COLO829 (cell line): ENCODE measurements at places on chromosomes 4 and X.

DNA sequence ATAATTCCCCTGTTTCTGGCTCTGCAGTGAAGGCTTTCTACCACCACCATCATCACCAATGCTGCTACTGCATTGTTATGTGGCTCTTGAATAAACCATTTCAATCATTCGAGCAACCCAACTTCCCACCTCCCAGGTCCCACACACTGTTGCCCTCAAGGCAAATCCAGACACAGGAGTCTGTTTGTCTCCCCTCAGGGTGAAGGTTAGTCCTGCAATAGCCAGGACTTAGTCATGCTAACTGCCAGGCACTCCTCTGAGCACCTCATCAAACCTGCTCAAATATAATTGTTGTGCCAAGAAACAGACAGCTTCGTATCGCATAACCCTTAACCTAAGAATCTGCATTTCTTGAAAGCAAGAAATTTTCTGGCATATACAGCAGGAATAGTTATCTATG is 213.2 kb downstream of the KDR start:
- DNase-seq, result no peak

DNA sequence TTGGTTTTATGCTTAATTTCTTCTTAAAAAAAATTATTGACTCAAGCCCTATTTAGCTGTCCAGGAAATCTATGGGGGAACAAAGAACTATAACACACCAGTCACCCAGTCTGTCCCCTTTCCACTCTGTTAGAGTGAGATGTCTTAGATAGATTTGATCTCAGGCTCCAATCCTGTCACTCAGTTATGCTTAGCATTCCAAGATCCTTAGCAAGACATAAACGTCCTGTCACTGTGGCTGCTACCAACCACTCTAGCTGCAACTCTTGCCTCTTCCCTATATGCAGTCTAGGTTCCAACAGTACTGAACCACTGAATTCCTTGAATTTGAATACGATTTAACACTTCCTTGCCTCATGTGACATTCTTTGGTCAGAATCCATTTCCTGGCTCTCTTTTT is 241.9 kb upstream of the NWD2 start:
- DNase-seq, result no peak

GRCh38 chrX:38095971-38096529 is 89.7 kb downstream of the SYTL5 start:
- DNase-seq, result peak; percentile 5

- DNase-seq, result no peak
These were observed 33.6 kb upstream of the NOCT start for GRCh38 chr4:138981930-138982390.

DNA sequence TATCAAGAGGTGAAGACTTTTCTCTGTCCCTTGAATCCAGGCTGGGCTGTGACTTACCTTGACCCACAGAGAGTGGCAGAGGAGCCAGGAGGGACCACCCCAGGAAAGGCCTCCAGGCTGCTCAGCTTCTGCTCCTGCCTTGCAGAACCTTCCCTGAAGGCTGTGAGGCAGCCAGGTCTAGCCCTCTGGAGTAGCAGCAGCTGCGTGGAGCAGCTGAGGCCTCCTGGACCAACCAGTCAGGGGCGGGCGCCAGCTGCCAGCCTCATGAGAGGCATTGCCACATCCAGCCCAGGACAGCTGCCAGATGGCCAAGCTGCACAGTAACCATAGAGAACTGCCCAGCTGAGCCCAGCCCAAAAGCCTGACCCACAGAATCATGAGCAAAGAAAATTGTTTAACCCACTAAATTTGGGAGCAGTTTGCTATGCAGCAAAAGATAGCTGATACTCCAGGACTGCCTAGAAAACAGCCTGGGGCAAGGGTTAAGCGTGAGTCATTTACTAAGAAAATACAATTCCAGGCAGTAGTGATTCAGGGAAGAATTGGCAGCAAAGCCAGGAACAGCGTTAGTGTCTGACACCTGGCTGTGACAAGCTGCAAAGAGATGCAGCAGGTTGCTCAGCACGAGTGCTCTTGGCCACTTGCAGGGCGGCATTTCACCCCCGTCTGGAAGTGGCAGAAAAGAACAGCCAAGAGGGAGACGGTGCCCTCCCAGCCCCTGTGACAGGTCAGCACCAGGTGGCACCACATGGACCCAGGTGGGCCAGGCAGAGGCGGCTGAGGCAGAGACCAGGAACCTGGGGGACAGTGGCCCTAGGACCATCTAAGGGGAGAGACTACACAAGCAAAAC is 14.7 kb upstream of the PDE6B start:
- peak; percentile 16 for DNase-seq

- DNase-seq, result no peak
These were observed 132.1 kb upstream of the NEIL3 start for GRCh38 chr4:177177541-177178081.

DNA sequence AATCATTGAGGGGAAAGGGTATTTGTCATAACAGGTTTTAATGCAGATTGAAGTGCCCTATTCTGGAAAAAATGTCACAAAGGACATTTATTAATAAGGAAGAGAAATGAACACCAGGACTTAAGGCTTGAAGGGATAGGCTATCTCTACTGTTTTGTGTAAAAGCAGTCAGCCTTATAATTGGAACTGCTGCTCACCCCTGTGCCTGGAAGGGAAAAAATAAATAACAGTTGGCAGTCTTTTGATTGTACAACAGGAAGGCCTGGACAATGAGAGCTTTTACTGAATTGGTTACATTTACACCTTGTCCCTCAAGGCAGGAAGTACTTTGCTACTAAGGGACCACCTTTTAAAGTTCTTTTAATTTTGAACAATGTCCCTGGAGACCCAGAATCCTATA is 17.8 kb upstream of the MAGED4 start:
- no peak for DNase-seq

DNA sequence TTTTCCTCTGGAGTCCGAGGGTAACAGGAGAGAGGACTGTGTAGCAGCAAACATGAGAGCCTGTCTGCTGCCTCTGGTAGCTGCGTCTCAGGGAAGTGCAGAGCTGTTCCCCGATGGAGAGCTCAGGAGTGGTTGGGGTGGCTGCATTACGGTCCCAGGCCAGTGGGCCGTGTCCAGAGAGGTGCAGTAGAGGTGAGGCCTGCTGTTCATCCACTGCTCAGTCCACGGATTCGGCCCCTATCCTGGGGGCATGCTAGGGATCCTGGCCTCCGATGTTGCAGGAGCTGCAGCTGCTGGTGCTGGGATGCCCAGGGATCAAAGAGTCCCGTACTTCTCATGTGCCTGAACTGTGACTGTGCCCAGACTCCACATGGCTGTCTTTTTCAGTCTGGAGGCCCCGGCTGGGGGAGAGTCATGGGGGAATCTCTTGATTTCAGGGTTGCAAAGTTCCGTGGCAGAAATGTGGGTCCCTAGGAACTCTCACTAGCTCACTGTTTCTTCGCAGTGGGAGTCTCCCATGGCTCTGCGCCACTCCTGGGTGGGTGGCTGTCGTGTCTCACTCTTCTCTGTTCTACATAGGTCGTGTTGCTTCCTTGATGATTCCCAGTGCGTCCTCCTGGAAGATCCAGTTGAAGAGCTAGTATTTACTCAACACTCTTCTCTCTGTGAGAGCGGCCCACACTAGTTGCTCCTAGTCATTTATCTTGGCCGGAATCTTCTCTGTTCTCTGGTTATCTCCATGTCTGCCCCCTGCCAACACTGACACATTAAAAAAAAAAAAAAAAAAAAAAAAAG is 109.5 kb upstream of the CENPE start:
- no peak for DNase-seq

DNA sequence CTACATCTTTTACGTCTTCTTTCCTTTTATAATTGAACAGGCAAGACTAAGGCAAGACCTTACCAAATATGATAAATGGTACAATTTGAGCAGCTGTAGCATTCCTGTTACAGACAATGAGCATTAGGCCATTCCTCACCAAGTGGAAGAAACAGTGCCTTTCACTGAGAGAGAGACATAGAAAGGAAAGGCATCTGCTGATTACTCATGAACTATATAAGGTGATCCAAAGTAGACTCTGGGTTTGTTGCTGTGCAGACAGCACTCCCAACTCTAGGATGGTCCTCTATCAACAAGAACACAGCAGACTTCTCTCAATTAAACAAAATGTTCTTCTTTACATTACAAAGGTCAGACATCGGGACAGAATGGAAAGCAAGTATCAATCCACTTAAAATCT is 91.9 kb downstream of the FAM13A start:
- DNase-seq, result no peak

DNA sequence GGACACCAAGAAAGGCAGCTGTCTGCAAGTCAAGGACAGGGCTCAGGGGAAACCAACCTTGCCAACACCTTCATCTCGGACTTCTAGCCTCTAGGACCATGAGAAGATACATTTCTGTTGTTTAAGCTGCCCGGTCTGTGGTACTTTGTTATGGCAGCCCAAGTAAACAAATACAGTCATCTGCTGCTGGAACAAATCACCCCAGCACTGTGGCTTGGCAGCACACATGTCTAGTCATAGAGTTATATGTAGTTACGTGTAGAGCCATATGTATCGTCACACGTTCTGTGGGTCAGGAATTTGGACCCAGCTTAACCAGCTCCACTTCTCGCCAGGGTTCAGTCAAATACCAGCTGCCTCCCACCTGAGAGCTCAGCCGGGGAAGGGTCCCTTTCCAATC is 2.5 kb downstream of the HTT-AS start:
- no peak for DNase-seq

DNA sequence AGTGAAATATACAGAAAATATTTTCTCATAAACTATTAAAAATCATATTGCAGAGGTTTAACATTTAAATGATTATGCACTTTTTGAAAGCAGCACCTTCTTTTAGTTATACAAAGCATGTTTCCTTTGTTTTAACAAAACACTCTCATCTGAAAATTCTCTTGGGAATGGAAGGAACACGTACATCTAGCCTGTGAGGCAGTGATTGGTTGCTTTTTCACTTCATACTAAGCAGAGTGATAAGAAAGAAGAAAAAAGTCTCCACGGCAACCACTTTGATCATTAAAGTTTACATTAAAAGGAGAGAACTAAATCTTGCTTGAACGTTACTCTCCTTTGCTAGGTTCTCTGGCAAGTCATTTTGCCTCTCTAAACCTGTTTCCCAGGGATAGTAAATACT is 41.7 kb upstream of the H2AZ1 start:
- no peak for DNase-seq

DNA sequence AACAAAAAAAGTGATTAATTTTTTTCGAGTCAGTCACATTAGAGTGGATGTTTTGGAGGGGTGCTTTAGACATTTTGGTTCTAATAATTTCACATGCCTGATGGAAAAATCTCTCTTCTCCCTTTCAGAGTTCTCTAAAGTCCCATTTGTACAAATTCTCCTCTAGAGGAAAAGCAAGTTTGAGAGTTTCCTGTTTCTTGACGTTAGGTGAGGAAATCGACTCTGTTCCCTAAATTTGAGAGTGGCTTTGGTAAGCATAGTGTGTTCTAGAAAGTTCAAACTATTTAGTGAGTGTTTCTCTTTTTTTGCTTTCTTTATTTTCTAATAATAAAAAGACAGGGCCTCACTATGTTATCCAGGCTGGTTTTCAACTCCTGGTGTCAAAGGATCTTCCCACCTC is 1.6 kb upstream of the ATP6AP2 start:
- no peak for DNase-seq

DNA sequence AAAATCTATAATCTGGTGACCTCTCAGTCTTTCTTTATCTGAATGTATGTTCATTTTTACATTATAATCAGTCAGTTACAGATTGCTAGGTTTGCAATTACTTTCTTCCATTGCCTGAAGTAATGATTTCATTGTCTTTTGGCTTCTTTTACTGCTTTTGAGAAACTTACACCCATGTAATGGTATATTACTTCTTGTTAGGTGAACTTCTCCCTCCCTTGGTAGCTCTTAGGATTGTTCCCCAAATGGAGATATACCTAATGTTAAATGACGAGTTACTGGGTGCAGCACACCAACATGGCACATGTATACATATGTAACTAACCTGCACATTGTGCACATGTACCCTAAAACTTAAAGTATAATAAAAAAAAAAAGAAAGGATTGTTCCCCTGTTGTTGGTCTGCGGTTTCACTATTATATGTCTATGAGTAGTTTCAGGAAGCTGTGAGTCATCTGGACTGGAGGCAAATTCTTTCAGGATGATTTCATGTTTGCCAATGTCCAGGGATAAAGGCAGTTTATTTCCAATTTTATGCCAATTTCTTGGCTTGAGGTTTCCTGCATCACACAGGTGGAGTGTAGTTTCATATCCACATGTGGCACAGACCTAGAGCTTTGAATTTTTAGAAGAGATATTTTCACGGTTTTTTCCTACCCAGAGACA is 21.8 kb downstream of the SPANXC start:
- peak; percentile 25 for DNase-seq

DNA sequence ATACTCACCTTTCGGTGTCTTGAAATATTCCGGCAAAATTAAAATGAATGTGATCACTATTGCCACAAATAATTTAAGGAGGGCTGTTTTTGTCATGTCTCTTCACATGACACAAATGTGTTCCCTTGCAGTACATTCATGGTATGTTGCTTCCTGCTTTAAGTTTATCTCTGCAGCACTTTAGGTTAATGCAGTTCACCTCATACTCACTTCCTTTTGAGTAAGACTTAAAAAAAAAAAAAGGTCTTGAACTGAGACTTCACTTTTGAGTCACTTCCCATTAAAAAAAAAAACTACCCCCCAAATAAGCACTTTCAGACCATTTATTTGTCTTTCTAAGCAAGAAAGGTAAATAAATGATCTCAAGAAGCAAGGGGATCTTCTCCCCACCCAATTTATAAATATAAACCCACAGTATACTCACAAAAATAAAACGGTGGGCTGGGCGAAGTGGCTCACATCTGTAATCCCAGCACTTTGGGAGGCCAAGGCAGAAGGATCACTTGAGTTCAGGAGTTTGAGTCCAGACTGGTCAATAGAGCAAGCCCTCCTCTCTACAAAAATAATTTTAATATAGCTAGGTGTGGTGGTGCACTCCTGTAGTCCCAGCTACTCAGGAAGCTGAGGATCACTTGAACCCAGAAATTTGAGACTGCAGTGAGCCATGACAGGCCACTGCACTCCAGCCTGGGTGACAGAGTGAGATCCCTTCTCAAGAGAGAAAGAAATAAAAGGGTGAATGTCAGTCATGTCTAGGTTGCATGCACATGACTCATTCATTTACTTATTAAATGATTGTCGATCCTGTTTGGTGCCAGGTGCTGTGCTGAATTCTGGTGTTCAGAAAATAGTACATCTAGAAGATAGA is at the start of gene TMEM156:
Gene TMEM156 (minus strand): TSS at position 192 of the 868 bp plus-strand sequence. CDS start 96 bp downstream, at position 96.
- DNase-seq, result no peak
